ENCODE measurements at places on chromosomes 4 and X.

DNA sequence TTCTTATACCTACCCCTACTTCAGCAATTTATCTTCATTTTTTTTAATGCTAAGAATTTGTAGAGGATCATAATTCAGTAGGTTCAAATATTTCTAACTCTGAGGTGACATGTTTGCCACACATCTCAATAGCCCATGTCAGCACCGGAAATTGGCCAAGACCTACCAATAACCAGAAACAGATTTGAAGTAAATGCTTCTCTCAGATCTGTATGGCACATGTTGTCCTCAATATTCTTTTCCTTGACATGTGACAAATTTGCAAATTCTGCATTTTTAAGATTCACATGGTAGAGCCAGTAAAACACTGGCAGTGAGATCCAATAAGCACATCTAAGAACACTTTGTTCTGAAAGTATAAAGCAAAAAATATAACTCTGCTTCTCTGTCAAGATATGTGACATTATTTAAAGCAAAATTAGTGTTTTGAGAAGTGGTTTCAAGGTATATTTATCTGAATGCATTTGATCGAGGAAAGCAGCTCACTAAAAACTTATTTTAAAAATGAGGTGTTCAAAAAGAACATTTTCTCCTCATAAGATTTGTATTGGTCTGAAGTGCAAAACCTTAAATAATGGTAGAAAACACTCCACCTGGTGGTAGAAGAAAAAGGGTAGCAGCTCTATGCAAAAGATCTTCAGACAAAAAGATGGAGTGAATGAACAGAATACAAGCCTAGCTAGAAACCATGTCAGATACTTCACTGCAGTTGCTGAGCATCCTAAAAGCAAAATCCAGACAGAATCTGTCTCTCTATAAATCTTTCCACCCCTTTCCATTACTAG lies 513.8 kb upstream of the FAM241A start:
- no peak for DNase-seq

DNA sequence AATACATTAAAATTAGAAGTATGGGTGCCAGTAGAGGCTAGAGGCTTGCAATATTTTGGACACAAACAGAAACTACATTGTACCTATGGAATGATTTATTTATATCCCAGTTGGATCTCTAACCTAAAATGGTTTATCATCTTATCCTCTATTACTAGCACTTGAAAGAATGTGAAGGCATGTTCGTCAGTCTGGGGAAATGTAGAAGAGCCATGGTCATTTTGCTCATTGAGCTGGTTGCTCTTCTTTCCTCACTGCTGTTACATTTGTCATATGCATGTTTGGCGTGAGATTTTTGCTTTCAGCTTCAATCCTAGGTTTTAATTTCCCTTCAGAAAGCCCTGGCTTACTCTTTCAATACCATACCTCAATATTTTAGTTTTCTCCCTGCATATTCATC lies 82.4 kb upstream of the MYOZ2 start:
- DNase-seq: no peak

DNA sequence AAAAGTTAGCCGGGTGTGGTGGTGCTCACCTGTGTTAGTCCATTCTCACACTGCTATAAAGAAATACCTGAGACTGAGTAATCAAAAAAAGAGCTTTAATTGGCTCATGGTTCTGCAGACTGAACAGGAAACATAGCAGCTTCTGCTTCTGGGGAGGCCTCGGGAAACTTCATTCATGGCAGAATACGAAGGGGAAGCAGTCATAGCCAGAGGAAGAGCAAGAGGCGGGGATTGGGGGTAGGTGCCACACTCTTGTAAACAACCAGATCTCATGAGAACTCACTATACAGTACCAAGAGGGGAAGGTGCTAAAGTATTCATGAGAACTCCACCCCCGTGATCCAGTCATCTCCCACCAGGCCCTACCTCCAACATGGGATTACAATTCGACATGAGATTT lies 64.1 kb downstream of the BEND4 start:
- DNase-seq: no peak

- no peak for DNase-seq
These were observed 36.9 kb downstream of the FHDC1 start for GRCh38 chr4:152972821-152973628.

GRCh38 chrX:48107717-48108116 lies 22.7 kb upstream of the SPACA5B start:
- DNase-seq: no peak

DNA sequence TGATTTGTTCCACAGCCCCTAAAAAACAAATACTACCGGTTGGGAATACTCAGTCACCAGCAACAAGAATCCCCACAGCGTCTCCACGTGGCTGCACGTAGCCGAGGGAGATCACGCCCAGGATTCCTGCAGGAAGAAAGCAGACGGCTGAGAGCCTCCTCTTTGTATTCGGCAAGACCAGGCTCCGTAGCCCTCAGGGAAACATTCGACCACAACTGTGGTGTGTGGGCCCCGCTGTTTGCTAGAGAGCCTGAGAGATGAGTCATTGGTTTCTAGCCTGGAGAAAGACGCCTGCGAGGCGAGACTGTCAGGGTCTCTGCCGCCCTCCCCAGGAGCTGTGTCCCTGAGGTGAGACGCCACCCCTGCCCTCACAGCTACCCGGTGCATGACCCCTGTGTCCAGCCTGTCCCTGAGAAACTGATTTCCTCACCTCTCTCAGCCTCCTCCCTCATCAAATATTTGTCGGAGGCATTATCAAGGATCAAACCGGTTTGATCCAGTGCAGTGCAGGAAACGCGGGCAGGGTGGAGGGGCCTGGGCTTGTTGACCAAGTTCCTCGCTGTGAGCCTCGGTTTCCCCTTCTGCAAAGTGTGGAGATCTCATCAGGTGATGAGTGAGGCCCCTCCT lies 4.7 kb upstream of the S100P start:
- peak; percentile 69 for DNase-seq

Data from activated CD4-positive, alpha-beta T cell treated with anti-CD3 and anti-CD28 coated beads, Interleukin-2, amount 50 U/mL, for 1 hour (primary cell).